Esophagus muscularis mucosa (tissue), 4 donors: ENCODE measurements at places on chromosomes 16 and 17. TPM values are rescaled to one million over a fixed set of nuclear protein-coding genes. Genes with fewer than 3 reads are reported as not detected.

DNA sequence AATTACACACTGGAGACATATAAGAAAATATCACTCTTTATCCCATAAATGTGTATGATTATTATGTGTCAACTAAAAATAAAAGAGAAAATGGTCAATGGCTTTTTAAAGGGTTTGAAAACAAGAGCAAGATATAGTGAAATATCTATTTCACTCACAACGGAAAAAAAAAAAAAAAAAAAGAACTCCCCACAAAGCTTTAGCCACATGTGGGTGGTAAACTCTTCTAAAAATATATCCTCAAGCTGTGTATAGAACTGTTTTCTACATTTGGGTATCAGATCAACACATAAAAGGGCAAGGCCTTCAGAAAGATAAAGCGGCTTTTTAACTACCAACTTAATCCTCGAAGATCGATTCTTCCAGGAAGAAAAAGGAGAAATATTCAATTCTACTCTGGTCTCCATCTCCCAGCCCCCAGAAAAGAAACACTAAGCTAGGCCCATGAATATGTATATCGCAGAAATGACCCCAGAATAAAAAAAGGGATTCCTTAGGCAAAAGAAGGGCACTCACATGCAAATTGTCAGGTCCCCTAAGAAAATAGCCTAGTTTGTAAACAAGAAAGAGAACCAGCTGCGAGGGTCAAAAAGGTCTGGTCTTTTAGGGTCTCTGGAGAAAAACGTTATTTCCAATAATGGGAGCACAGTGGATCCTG, 4.4 kb downstream of the LITAF start:
- H3K27me3 ChIP-seq = no peaks in the 10 kb centered on the region
- peaks cover 38% of the 10 kb centered on the region for H3K4me1 ChIP-seq
- H3K4me3 ChIP-seq = no peak overlapping the region
- H3K36me3 ChIP-seq = no peaks in the 10 kb centered on the region

TOX3 gene
- total RNA-seq = 0.11 TPM

DNA sequence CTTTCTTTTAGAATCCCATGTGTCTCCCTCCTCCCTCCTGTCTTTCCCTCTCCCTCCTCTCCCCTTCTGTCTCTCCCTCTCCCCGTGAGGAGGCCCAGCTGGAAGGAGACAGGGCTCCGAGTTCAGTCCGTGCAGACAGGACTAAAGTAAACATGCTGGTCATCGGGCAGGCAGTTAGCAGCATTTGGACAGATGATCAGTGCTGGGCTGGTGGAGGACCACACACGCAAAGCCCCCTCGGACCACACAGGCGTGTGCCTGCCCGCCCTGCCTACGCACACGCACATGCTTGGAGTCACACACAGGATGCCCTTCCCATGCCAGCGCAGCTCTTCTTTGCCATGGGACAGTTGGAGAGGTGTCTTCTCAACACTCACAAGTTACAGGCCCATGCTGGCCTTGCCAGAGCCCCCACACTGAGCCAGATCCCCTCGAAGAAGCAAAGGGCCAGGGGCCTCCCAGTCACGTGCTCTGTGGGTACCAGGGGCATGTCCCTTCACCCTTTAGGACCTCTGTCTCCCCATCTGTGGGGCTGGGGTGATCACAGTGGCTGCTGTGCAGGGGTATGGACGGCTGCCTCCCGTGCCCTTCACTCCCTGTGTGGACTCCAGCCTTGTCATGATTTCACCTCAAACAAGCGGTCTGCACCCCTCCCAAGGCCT, 215.7 kb upstream of the FOXF1 start:
- no peak for DNase-seq
- H3K4me3 ChIP-seq = no peak overlapping the region
- H3K27ac ChIP-seq = peak overlapping the region; percentile 8
- H3K4me1 ChIP-seq = peaks cover 36% of the 10 kb centered on the region
- H3K36me3 ChIP-seq = no peaks in the 10 kb centered on the region
- no peaks in the 10 kb centered on the region for H3K27me3 ChIP-seq

ACE gene
- 2.5 TPM for total RNA-seq

ELOB gene
- total RNA-seq = 227 TPM

DNA sequence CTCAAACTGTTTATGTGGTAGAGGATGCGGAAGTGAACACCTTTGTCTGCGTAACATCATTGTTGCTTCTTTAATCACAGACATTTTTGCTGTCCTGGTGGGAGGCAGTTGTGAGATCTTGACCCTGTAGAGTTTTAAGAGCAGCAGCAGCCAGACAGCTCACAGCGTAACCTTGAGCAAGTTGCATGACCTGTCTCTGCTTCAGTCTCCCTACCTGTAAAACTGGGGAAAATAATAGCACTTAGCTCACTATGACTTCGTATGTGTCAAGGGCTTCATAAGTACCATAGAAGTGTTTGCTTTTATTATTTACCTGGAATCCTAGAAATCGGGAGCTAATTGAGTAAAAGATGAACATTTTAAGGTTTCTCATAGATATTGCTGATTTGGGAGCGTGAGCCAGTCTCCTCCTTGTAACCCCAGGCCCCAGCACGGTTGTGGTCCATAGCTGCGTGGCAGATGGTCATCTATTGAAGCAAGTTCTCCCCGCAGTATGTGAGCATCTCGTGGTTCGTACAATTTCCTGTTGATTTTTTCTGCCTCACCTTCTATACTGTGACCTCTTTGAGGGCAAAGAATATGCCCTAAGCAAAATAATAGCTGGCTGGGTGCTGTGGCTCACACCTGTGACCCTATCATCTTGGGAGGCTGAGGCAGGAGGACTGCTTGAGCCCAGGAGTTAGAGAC, 34.4 kb downstream of the GPRC5B start:
- H3K27ac ChIP-seq = no peak overlapping the region
- no peaks in the 10 kb centered on the region for H3K36me3 ChIP-seq
- no peaks in the 10 kb centered on the region for H3K27me3 ChIP-seq
- DNase-seq = no peak
